ENCODE measurements at places on chromosomes 1 and 21.

DNA sequence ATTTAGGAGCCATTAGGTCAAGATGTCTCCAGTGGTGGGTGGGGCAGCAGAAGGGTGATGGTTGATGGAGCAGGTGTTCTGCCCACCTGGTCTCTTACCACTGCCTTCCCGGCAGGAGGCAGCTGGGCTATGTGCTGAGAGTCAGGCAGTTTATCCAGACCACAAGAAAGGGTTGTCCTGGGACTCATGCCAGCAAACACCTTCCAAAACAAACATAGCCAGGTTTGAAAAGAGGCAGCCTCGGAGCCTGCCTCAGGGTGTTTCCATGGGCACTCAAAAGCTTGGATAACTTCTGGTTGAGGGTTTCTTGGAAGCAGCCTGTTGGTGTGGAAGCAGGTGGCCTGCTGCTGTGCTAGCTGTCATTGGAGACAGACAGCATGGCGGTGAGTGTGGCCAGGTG is 187.2 kb downstream of the PCP4 start:
- no peak for DNase-seq

- DNase-seq, result no peak
Measured at GRCh38 chr1:96355961-96356360, 365.6 kb upstream of the PTBP2 start.

DNA sequence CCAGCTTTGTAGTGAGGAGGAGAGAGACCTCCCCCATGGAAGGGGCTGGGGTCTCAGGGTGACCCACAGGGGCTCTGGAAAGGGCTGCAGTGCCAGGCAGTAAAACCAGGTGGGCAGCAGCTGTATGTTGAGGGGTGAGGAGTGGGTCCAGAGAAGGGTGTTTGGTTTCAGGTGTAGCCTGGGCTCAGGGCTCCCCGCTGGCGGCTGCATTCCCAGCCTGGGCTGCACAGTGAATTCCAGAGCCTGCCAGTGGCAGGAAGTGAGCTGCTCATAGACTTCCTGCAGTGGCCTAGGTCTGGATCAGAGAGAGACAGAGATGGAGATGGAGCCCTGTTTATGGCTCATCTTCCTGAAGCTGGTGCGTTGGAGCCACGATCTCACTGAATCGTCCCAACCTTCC is 356.4 kb downstream of the PTPRU start:
- DNase-seq, result no peak

DNA sequence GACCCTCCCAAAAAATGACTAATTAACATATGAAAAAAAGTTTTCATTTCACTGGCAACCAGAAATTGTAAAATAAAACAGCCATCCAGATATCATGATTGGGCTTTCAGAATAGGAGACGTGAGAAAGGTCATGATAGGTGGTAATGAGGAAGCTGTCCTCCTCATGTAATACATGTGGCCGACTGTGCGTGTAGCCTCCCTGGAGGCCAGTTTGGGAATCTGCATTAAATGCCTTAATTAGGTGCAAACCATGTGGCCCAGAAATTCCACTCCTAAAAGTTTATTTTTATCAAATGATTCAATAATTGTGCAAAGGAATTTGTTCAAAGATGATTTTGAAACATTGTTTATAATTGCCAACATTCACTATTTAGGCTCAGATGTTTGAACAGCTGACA is 127.6 kb upstream of the C1orf105 start:
- no peak for DNase-seq

DNA sequence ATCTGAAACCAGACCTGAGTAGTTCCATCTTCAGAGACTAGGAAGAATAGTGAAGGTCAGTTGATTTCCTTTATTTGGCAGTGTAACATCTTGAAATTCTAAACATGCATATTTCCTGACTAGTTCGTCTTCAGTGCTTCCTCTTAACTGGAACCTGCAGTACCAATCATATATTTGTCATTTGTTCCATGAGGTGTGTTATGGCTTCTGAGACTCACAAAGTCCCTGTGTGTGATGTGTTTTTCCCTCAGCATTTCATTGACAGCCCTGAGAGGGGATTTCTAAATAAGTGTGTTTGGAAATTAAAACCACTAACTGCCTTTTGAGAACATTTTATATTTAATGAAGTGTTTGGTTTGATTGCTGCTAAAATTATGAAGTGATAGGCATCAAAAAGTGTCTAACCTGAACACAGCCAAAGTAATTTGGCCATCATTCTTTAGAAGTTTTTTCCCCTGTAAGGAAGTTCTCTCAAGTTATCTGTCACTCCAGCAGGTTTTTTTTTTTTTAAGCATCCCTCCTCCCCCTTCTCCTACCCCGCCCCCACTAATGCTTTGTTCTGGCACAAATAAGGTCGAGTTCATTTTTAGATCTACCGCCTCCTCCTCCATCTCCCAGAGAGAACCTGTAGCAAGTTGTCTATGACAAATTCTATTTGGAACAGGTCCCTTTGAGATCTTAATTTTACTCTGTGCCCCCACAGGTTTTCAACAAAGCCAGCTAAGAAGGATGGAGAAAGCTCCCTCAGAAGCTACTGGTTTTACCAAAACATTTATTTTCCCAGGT is 61.4 kb downstream of the TMEM200B start:
- peak; percentile 13 for DNase-seq

DNA sequence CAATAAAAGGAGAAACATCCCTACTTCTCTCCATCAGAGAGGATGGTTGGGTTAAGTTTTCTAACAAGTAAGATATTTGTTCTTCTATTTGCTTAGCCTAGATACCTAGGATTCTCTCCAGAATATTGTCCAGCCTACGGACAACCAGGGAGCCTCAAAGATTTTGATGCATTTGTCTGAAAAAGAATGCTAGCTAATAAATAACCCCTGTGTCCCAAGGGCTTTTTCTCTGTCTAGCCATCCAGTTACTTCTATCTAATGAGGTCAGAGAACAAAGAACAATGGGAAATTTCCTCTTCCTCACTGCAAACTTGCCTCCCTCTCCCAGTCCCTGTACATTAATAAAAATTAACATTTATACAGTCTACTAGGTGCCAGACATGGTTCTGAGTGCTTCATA is 810 bp downstream of the RGS5 start:
- DNase-seq, result no peak

DNA sequence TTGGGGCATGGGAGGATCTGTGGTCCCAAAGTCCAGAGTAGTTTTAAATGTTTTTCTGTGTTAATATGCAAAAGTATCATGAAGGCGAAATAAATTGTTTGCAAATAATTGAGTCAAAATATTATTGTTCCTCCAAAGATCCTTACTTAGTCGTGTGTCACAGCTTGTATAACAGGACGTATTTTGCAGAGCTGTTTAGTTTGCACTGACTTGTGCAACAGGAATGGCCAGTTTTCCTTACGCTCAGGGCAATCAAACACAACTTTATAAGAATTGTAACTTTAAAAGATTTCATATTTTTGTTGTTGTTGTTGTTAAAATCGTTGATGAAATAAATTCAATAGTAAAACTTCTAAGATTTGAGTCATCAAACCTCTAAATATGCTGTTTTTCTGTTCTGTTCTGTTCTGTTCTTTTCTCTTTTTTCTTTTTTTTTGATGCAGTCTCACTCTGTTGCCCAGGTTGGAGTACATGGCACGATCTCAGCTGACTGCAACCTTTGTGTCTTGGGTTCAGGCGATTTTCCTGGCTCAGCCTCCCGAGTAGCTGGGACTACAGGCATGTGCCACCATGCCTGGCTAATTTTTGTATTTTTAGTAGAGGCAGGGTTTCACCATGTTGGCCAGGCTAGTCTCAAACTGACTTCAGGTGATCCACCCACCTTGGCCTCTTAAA is 60.6 kb downstream of the UCK2 start:
- no peak for DNase-seq

DNA sequence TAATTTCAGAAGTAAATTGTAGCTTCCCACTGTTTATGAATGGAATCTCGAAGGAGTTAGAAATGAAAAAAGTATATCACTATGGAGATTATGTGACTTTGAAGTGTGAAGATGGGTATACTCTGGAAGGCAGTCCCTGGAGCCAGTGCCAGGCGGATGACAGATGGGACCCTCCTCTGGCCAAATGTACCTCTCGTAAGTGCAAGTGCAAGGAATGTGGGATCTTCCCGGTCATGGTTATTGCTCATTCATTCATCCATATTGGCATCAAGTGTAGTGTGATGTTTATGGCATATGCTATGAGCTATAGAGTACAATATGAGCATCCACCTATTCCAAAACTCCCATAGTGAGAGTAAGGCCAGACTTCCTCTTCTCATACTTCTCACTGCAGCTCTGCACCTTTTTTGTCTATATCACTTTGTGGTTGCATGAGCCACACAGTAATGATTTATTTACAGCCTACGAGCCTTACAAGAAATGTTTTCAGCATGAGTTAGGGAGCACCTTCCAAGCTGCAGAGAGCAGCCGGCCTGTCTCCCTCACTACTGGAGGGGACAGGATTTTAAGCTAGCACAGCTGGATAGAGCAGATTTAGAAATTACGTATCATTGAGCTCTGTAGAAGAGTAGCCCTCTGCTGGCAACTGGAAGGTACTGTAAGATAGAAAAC is 24.9 kb upstream of the CR1L start:
- no peak for DNase-seq

DNA sequence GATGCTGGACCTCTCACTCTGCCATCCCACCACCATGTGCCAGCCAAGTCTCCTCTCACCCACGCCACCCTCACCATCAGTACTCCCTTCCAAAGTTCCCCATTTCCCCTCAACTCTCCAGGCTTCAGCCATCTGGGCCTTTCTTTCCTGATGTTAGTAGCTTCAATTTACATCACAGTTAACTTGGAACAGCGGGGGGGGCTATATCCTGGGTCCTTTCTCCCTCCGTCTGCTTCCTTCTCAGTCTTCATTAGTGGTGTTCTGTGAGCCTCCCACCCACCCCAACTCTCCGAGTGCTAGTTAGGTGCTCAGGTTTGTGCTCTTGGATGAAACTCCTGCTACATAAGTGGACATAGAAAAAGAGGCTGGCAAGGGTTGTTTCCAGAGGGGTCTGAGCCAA is 31.9 kb downstream of the KCNC4 start:
- no peak for DNase-seq

- DNase-seq, result no peak
Measured at GRCh38 chr1:196517193-196517592, 91.0 kb downstream of the KCNT2 start.
